Fibroblast of skin of right biceps (primary cell): ENCODE measurements at places on chromosomes 4 and X.

GRCh38 chr4:47483745-47484144 is 1.3 kb upstream of the ATP10D start:
- DNase-seq: no peak

DNA sequence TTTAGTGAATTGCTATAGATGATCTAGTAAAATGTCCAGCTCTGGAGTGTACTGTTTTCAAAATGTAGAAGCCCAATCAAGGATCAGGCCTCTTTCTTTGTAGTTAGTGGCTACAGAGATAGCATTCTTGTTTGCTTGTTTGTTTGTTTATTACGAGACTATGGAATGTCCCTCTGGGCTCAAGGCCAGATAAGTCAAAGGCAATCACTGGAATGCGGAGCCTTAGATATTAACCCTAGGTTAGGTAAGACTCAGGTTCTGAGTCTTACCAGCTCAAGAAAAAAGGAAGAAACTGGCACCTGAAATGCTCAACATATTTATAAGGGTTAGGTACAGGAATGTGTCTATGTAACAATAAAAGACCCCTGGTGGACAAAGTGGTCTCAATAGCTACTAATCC is 261.5 kb downstream of the SLC7A11 start:
- DNase-seq: no peak

GRCh38 chr4:88735564-88735963 is 37.9 kb upstream of the NAP1L5 start:
- no peak for DNase-seq

DNA sequence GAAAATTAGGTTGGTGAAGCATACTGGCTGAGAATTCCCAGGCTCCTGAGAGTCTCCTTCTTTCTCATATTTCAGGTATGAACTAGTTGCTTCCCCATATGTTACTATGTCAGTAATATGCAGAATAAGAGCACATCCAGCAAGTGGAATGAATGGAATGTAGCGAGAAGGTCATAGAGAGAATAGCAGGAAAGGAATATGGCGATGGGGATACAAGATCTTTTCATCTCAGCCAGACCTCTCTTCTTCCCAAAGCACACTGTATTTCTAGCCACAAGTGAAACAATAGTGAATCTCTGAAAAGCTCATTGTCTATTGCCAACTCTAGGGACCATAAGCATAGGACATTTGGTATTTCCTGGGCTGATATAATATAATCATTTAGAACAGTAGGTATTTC is 54.6 kb upstream of the MMAA start:
- no peak for DNase-seq

DNA sequence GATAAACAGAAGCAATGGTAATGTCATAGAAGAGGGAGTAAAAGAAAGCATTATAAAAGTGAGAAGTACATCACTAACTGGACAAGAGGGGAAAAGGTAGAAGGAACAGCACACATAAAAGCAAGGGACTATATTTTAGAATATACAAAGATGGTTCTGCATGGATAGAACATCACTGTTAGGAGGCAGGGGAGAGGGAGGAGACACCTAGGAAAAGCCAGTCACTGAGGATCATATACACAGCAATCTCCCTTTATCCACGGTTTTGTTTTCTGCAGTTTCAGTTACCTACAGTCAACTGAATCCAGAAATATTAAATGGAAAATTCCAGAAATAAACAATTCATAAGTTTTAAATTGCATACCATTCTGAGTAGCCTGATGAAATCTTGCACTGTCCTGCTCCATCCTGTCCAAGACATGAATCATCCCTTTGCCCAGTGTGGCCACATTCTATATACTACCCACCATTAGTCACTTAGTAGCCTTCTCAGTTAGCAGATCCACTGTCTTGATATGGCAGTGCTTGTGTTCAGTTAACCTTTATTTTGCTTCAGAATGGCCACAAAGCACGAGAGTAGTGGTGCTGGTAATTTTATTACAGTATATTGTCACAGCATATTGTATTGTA is 74.2 kb downstream of the PPA2 start:
- DNase-seq: peak; percentile 78

DNA sequence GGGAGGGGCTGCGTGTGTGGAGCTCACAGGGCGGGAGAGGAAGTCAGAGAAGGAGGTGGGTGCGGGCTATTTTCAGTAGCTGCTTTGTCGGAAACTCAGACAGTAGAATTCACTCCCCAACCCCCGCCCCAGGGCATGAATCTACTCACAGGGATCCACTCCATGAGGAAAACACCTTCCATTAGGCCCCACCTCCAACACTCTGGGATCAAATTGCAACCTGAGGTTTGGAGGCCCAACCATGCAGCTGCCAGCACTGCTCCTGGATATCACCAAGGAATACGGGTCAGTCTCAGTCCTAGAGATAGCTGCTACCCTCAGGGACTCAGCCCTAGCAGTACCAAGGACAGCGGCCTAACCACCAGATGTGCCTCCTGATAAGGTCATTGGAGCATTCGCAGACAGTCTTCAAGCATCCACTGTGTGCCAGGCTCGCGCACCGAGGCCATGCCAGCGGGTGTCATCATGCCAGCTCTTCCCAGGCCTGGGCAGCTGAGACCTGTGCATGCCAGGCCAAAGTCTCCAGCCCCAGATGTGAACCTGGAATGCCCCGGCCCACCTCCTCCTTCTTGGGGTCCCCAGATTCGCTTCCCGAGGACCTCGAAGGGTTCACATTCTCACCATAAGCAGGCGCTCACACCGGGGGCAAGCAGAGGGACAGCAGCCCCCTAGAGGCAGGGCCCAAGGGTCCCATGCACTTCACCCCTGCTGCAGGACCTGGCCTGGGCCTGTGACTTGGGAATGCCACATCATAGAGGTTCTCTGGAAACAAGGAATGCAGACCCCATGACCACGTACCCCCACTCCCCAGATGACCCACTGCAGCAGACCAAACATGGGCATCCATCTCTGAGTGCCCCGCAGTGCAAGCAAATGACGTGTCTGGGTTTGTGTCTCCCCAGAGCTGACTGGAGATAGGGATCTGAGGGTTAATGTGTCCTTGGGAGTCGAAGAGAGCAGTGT is 102.3 kb downstream of the ADRA2C start:
- DNase-seq: peak; percentile 12

DNA sequence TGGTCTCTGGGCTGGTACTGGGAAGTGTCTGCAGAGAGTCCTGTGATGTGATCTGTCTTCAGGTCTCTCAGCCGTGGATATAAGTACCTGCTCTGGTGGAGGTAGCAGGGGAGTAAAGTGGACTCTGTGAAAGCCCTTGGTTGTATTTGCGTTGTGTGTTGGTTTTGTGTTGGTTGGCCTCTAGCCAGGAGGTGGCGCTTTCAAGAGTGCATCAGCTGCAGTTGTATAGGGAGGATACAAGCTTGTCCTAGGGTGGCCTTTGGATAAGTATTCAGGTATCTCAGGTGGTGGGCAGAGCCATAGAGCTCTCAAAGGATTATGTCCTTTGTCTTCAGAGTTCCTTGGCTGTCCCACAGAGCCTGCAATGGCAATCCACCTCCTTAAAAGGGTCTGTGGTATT is 111.6 kb downstream of the MAGEB17 start:
- DNase-seq: no peak

- peak; percentile 52 for DNase-seq
Measured at GRCh38 chr4:76584241-76585152, 149.5 kb downstream of the SHROOM3 start.

- peak; percentile 30 for DNase-seq
Measured at GRCh38 chr4:17366496-17366895, 145.4 kb downstream of the QDPR start.

- no peak for DNase-seq
Measured at GRCh38 chr4:157265281-157265680, 44.8 kb downstream of the GRIA2 start.

- peak; percentile 84 for DNase-seq
Measured at GRCh38 chr4:145936142-145936996, 2.3 kb downstream of the ZNF827 start.

- DNase-seq: peak; percentile 63
Measured at GRCh38 chr4:139761461-139761860, 95.8 kb downstream of the MGST2 start.

DNA sequence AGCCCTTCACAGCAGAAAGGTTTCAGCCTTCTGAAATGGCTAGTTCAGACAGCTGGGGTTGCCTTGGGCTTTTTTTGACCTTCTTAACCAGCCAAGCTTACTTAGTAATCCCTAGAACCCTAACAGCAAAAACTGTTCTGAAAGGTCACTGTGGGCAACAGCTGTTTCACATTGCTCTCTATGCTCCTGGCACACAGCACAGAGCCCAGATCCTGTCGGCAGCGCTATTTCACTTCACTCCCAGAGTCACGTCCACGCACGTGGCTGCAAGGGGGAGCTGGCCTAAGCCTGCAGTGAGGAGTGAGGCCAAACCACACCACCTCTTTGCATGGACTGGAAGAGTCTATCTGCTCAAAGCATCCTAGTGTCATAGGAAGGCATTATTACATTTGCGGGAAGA is 32.0 kb upstream of the STS start:
- DNase-seq: no peak

GRCh38 chr4:176002007-176002613 is 63.5 kb upstream of the WDR17 start:
- DNase-seq: peak; percentile 8

DNA sequence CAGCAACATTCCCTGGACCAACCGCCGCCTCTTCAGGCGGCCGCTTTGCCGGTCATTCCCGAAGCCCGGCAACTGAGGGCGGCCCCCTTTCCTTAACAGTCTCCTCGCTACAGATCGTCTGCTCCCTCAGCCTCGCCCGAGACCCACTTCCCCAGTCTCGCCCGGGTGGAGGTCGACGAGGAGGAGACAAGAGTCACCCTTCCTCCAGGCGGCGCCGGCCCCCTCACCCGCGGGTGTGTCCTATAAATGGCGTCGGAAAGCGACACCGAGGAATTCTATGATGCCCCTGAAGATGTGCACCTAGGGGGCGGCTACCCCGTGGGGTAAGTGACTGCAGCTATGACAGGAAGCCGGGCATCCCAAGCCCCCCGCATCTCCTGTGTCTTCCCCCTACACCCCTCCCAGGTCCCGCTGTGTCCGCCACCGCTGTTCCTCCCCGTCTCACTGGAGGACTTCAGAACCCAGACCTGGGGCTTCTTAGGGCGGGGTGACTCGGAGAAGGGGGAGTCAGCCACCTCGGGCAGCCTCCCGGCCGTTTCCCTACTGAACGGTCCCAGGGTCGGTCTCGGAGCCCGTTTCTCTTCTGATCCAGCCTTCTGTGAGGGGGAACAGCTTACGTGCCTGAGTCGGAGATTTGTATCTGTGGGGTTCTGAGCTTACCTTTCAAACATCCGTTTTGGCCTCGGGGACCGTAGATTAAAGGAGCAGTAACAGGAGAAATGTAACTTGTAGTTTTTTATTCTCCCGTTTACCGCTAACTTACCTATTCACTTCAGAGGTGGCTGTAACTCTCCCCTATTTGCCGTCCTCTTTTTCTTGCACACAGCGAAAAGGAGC is 570 bp downstream of the WDR44 start:
- no peak for DNase-seq

GRCh38 chr4:119031218-119031617 is 104.4 kb upstream of the MYOZ2 start:
- DNase-seq: no peak

DNA sequence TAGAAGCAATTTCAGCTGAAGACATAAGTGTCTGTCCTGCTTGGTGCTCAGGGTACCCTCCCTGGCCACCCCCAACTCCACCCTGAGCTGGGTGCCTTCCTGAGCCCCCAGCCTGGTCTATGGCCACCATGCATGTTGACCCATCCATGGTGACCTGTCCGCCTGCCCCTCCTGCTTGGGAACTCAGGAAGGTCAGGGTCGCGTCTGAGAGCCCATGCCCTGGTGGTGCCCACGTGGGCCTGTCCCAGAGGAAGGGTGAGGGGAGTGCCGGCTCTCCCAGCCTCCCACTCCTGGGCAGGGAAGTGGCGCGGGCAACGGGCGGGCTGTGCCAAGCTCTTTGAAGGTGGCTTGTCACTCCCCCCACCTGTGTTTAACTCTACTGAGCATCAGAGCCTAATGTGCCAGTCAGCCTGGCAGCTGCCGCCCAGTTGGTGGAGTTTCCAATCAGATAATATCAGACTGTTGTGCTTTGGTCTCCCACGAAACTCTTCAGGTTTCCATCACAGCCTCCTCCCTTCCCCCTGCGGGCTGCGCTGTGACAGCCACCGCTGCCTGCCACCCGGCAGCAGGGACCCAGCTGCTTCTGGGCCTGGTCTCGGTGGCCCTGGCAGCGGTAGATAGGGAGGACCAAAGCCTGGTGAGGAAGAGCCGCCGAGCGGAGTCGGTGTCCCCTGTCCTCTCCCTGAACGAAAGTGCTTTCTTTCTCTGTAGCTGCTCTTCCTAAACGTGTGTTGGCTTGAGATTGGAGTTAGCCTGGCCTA is 4.8 kb downstream of the SH3BP2 start:
- DNase-seq: no peak
